Activated gamma-delta T cell (primary cell): ENCODE measurements at places on chromosomes 11 and 22.

DNA sequence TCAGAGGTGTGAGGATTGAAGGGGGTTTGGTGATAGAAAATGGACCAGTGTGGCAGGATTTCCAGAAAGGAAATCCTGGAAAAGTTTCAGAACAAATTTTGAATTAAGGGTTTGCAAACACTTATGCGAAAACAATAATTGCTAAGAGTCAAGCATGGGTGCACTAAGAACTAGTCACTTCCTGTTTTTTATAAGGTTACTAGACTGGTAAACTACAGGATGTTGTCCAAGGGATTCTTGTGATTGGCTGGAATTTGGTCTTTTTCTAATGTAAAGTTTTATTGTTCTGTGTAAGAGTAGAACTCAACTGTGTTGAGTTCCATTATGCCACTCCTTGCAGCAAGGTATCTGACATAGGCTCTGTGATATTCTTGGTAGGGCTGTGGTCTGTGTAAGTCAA, 54.1 kb downstream of the LIF start:
- DNase-seq: no peak

DNA sequence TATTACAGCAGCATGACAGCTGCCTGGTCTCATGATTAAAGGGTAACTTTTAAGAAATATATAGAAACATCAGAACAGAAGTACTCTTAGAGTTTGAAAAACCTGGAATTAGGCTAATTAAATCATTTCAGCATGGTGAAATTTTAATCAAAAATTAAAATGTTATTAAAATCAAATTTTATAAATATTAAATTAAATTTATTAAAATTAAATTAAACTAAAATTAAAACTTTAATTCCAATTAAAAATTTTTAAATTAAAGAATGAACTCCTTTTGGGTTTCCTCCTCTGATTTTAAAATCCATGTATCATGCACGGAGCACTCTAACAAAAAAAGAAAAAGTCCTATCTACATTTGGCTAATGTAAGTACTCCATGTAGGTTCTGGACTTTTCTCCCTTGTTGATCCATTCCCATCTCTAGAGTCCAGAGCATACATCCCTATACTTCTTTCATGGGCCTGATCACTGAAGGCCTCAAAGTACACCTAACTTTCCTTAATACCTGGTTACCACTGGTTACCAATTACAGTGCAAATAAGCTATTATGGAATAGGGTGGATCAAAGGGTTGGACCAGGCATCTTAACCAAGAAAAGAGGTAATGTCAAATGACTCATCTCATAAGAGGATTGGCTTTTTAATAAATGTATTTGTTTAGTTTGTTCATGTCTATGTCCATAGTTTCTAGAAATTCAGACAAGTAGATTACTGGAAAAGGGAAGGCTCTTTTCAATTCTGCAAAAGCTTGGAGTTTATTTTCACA, 48.4 kb upstream of the MUC15 start:
- DNase-seq: no peak

DNA sequence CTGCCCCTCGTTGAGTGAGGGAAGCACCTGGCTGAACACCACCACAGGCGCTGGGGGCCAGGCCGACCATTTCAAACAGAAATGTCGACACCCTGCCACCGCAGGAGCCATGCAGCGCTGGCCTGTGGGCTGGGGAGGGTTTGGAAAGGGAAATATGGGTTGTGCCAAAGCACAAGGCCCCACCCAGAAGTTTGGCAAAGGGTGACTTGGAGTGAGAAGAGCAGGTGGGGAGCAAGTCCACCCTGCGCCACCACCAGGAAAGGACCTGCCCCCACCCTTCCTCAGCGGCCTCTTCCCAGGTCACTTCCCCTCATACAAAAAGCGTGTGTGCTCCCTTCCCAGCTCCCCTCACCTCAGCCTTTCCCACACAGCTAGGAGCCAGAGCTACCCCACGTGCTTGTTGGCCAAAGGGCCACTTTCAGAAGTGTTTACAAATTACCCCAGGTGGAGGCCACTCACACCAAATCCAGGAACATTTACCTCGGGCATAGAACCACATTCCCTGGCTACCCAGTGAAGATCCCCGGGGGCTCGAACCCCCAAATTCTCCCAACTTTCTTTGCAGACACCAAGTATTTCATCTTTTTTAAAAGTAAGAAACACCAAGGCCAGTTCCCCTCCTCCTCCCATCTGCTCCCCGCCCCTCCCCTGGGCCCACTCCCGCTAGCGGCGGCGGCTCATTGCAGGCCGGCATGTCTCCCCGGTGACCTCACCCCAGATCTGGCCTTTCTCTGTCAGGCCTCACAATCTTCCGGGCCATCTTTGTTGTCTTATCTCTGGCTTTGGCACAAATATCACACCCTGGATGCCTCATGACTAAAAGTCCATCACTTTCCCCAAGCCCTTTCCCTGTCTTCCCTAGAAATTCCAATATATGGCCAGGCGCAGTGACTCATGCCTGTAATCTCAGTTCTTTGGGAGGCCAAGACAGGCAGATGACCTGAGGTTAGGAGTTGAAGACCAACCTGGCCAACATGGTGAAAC, 20.5 kb upstream of the SCGB1A1 start:
- DNase-seq: no peak

GRCh38 chr11:13315517-13316432, 38.2 kb downstream of the BMAL1 start:
- no peak for DNase-seq

DNA sequence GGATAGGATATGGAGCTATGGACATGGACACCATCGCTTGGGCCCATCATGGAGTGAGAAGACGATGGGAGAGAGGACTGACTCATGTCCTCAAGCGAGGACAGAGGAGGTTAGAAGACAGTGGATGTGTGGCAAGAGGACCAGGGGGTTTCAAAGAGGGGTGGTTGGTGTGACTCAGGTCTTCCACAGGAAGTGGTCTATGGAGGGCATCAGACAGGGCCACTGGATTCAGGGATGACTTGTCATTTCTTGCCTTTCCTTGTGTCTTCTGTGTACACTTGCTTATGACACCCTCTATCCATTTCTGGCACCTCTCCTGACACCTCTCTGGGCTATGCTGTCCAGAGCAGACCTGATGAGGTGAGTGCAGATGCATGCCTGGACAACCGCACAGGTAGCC, 115.4 kb downstream of the OSBP2 start:
- DNase-seq: no peak

- no peak for DNase-seq
Measured at GRCh38 chr22:42743501-42743991, 22.9 kb upstream of the A4GALT start.

- no peak for DNase-seq
Measured at GRCh38 chr11:10866893-10867331, 9.1 kb upstream of the ZBED5 start.

- no peak for DNase-seq
Measured at GRCh38 chr11:28559492-28559891, 451.3 kb downstream of the METTL15 start.

- DNase-seq: no peak
Measured at GRCh38 chr11:119422809-119423508, at the start of gene THY1. Gene THY1, minus strand, starts transcription at chr11:119423172. Its CDS starts 2,267 bp downstream, at chr11:119420905.
